NCI-H1694 treated with DMSO at 0.1 percent for 48 hours (cell line): ENCODE measurements at places on chromosomes 7 and 10.

DNA sequence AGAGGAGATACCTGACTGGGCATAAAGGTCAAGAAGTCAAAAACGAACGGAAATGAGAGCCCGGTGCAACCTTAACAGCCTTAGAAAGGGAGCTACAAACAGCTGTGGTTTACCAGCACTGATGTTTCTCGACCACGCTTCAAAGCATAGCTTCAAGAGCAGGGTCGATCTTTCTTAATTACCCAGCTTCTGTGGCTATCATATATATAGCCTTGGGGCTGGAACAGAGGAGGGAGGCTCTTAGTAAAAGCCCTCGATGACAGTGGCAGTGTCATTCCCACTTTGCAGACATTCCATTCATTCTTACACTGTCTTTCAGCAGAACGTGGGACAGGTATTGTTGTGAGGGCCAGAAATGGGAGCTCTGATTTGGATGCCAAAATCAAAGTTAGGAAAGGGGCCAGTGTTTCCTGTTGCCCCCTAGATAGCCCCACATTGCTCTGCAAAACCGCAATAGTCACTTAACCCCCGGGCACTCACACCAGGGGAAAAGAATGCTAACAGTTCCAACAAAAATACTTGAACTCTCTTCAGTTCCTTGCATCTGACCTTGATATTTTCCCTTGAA is 141.5 kb downstream of the MTPAP start:
- DNase-seq, result no peak

- DNase-seq, result no peak
These were observed 89.4 kb downstream of the ITGA8 start for GRCh38 chr10:15630353-15630752.

DNA sequence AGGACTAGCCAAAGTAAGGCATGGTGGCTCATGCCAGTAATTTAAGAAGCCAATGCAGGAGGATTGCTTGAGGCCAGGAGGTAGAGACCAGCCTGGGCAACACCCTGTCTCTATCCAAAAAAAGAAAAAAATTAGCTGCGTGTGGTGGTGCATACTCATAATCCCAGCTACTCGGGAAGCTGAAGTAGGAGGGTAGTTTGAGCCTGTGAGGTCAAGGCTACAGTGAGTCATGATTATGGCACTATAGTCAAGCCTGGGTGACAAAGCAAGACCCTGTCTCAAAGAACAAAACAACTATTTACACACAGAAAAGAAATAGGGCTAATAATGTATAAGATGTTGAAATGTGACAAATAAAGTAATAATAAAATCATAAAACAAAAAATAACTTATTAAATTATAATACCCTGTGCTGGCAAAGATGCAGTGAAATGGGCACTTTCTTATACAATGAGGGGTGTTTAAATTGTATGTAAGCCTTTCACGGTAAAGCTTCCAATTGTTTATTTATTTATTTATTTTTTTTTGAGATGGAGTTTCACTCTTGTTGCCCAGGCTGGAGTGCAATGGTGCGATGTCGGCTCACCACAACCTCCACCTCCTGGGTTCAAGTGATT is 175.2 kb downstream of the TPST1 start:
- DNase-seq, result no peak

- DNase-seq, result no peak
These were observed 520.4 kb downstream of the SDK1 start for GRCh38 chr7:3821488-3821887.

- no peak for DNase-seq
These were observed 89.4 kb downstream of the CYTH3 start for GRCh38 chr7:6182993-6183392.

GRCh38 chr7:97126483-97127171 is 9.1 kb downstream of the SDHAF3 start:
- no peak for DNase-seq

- DNase-seq, result no peak
These were observed 23.4 kb downstream of the TAS2R16 start for GRCh38 chr7:122972056-122972455.

- DNase-seq, result no peak
These were observed 13.7 kb upstream of the HOXA13 start for GRCh38 chr7:27213433-27214238.

DNA sequence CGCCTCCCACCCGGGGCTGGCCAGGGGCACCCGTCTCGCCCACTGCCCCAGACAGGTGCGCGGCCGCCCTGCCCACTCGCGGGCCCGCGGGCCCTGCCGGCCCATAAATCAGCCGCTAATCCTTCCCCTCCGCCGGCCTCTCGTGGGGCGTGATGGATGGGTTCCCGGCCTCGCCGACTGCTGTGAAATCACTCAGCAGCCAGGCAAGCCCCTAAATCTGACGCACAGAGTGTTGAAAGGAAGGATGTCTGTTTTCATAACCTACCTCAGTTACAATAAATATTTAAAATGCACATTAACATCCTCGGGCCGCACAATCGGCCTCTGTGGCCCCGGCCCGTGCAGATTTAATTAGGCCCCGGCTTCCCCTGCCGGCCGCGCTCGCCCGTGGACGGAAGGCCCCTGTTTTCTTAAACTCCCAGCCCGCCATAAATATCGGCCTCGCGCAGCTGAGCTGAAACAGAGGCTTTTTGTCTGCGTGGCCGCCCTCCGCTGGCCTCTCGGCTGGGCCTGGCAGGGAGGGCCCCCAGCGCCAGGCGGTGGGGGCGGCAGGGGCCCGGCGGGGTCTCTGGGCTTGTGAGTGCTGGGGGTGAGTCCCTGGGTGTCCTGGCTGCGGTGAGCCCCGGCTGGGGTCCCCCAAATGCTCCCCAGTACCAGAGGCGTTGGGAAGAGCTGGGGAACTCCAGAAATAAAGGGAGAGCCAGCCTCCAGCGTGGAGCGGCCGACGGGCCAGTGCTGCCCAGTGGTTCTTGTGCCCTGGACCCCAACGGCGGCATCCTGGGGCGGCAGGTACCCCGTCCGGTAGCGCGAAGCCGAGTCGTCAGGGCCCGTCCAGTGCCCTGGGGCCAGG is 90.7 kb downstream of the UNCX start:
- DNase-seq, result no peak

DNA sequence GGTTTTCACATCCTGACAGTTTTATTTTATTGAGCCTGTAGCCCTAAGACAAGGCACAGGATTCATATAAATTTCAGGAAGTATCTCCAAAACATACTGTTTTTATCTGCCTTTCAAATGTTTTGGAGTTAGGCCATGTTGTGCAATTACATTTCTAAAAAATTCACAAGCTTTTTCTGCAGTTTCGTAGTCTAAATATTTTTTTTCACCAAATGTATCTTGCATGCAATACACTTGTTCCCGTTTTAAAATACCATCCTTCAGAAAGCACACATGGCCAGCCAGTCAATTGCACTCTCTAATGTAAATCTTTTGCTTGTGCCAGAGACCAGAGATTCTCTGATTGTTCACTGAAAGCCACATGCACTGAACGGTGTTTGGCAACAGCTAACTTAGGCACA is 161.5 kb upstream of the PRKCQ start:
- no peak for DNase-seq

GRCh38 chr7:8442814-8443304 is 9.4 kb downstream of the NXPH1 start:
- no peak for DNase-seq
